ENCODE measurements at places on chromosomes 6 and 20.

DNA sequence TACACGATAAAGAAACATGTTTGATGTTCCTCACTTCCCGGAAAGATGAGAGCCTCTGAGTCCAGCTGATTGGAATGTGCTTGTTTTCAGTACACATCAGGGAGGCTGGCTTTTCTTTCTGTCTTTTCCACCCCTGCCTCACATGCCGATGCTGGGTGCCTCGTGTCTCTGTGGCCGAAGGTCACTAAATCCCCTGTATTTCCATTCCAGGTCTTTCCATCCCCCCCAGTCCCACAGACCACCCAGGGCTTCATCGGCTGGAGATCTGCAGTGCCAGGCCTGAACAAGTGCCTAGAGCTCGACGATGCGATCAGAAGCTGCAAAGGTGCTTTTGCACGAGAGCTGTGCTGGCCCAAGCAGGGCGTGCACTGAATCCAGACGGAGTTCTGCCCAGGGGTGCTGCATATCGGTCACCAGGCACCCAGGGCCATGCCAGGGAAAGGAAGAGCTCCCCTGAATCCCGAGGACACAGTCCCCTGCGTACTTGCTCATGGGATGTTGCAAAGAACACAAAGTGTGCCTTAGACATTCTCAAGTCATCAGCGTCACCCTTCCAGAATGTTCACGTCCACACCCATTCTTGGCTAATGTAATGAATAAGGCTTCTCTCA, 67.9 kb downstream of the ANKRD60 start:
- no peak for DNase-seq

DNA sequence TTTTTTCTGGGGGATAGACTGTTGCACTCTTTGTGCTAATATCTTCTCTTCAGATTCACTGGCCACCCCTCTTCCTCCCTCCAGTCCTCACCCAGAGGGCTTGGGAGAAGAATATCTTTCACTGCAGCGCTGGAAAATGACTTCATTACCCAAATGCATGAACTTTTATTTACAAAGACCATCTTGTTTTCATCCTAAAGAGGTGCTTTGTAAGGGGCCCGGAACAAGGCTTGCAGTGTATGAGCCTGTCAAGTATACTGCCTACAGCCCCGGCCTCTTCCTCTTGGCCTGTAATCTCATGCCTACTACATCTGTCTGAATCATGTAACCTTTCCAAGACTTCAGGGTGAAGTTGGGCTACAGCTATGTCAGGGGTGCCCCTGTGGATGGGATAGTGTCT, 554 bp upstream of the LAMA4 start:
- no peak for DNase-seq

DNA sequence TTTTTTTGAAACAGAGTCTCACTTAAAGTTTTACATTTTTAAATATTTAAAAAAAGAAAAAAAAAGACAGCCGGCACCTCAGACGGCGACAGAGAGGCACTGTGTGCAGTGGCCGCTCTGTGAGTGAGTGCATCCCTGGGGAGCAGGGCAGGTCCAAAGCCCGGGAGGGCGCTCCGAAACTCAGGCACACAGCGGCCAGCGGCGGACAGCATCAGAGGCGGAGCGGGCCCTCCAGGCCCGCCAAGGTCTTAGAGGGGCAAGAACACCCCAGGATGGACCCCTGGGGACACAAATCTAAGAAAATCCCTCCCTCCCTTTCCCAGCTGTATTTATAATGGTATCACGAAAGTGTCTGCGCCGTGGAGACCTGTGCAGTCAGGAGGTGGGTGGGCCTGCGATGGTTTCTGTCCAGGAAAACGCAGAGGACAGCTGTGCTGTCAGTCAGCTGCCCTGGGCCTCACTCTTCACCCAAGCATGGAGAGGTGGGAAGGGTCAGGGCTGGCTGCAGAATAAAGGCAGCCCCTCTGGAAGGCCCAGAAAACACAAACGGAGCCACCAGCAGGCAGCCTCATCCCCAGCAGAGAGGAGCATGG, 43.8 kb downstream of the TAF4 start:
- no peak for DNase-seq

DNA sequence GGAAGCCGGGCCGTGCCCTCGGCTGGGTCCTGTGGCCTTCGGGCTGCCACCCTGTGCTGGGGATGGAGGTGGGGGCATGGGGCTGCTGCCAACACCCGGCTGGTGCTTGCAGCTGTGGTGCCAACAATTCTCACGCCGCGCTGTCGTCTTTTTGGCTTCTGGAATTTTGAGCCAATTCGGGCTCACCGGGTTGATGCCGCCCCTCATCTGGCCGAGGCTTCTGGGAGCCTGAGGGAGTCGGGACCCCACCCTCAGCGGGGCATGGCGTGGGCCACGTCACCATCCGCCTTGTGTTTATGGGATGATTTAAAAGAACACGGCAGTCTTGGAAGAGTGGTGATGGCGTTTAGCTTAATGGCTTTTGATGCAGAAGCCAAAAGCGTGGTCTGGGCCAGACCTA, 8.7 kb upstream of the NPBWR2 start:
- no peak for DNase-seq

DNA sequence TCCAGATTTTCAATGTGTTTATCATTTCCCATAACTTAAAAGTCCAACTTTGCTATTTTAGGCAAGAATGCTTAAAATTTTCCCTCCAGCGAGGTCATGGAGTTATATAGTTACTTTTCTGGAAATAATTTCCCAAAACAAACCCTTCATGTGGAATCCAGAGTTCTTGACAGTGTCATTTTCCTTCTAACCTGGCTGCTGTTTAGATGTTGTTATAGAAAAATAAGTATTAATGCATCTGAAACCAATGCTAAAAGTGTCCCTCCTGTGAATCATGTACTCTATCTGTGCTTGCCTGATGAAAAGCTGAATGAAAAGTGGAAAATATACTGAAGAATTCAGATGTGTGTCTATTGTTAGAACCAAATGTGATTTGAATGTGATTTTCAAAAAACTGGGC, 245.3 kb upstream of the HSF2 start:
- no peak for DNase-seq

DNA sequence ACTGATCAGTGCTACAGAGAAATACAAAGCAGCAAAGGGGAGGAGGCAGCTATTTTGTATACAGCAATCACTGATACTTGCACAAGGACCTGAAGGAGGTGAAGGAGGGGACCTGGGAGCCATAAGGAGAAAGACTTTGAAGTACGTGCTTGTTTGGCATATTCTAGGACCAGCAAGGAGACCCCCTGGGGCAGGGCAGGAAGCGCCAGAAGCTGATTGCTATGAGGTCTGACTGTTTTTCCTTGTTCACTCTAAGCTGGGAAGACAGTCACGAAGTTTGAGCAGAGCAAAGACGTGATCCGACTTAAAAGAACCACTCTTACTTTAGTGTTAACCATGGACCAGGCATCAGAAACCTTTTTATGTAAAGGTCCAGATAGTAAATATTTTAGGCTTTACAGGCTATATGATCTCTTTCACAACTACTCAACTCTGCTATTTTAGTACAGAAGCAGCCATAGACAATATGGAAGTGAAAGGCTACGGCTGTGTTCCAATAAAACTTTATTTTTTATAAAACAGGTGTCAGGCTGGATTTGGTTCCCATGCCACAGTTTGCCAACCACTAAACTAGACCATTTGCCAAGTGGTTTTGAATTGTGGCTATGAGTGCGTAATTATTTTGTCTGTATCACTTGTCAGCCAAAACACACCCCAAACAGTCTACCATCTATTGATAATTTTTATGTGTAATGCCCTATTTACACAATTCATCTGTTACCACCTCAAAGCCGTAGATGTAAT, 217.9 kb downstream of the PRL start:
- DNase-seq: no peak

DNA sequence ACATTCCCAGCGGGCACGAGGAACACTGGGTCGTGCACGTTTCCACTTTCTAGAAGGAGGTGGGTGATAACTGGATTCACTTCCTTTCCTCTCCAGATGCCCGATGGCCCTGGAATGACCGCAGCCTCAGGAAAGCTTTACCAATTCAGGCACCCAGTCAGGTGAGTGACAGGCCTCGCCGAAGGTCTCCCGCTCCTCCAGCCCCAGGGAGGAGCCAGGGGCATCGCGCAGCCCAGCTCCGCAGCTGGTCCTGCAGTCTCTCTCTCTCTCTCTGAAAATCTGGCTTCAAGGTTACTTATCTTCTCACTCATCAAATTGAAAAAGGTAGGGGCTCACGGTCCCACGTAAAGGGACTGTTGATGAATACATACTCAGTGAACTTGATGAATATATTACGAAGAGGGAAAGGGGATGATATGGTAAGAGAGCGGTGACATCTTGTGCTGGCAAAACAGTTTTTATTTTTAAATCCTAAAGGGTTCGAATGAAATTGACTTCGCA, 891 bp downstream of the RIPPLY2 start:
- no peak for DNase-seq

- DNase-seq: no peak
These were observed 508.9 kb upstream of the ADGRB3 start for GRCh38 chr6:68126089-68126749.

GRCh38 chr6:148827416-148828045, 80.7 kb downstream of the UST start:
- DNase-seq: no peak

All from stimulated activated CD4-positive, alpha-beta T cell treated with anti-CD3 and anti-CD28 coated beads, TNF-alpha, amount 100 ng/mL, for 1 hour (primary cell).